HT-29 (cell line): ENCODE measurements at places on chromosomes 3 and 15.

GRCh38 chr3:72034986-72035385, 250.0 kb upstream of the PROK2 start:
- no peak for DNase-seq

- DNase-seq, result no peak
Measured at GRCh38 chr15:68106656-68107055, 52.5 kb downstream of the PIAS1 start.

GRCh38 chr3:18444595-18445400, 19.7 kb upstream of the SATB1 start:
- DNase-seq, result peak; percentile 65

DNA sequence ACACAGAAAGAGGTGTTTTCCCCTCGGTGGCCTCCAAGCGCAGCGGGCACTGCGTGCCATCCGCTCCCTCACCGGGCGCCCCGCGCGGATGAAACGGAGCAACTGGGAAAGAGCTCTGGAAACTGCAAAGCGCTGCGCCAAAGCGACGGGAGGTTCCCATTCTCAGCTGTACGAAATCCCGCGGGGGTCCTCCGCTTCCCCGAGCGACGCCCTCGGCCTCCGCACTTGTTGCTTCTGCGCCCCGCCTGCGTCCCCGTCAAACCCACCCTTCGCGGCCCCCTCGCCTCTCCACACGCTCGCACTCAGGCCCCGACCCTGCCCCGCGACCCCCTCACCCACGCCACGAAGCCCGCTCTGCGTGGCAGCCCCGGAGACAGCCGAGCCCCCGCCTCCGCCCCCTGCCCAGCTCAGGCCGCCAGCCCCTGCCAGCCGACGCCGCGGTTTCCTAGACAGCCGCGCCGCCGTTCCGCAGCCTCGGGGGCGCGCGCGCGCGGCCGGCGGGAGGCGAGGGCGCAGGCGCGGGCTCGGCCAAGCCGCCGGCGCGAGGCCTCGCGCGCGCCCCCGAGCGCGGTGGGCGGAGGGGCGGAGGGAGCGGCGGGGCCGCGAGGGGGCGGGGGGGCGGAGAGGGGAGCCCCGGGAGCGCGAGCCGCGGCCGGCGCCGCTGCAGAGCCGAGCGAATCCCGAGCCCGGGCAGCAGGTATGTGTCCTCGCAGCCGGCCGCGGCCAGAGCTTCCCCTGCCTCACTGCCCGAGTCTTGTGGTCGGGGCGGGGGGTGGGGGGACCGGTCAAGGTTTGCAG, at the start of gene TMEM266:
Gene TMEM266, plus strand, starts transcription at position 666 of the 798 bp plus-strand sequence. CDS start 74,279 bp downstream, outside the sequence.
- DNase-seq, result peak; percentile 7

- DNase-seq, result no peak
Measured at GRCh38 chr3:170467007-170467406, 48.3 kb downstream of the CLDN11 start.

GRCh38 chr15:71436854-71437253, 321.6 kb downstream of the THSD4 start:
- no peak for DNase-seq

GRCh38 chr3:152385761-152386160, 117.0 kb downstream of the MBNL1 start:
- DNase-seq, result peak; percentile 81

DNA sequence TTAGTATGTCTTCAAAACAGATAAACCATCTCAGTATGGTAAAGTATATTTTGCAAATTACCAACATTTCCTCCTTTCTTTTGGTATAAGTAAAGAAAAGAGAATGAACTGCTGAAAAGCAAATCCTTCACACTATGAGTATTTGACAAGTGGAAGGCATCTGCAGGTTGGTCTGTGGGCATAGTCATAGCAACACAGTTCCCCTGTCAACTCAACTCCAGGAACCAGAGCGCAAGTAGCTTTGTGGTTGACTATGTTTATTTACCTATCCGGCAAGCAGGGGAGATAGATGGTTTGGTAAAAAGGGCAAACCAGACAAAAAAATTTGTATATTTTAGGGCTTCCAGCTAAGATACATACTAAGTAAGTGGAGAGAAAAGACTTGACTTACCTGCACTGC, 88.3 kb upstream of the PPIB start:
- no peak for DNase-seq

GRCh38 chr3:70488816-70489215, 176.4 kb upstream of the MDFIC2 start:
- no peak for DNase-seq

- peak; percentile 51 for DNase-seq
Measured at GRCh38 chr15:75149867-75150709, 51.6 kb upstream of the C15orf39 start.

GRCh38 chr3:30962493-30962892, 68.0 kb upstream of the GADL1 start:
- DNase-seq, result no peak

GRCh38 chr3:123809597-123809996, 74.5 kb downstream of the MYLK start:
- no peak for DNase-seq

GRCh38 chr3:101784855-101785613, 6.0 kb downstream of the NXPE3 start:
- no peak for DNase-seq

- DNase-seq, result no peak
Measured at GRCh38 chr3:99119385-99119784, 217.9 kb upstream of the DCBLD2 start.

- no peak for DNase-seq
Measured at GRCh38 chr3:110254591-110254990, 817.0 kb upstream of the NECTIN3 start.

DNA sequence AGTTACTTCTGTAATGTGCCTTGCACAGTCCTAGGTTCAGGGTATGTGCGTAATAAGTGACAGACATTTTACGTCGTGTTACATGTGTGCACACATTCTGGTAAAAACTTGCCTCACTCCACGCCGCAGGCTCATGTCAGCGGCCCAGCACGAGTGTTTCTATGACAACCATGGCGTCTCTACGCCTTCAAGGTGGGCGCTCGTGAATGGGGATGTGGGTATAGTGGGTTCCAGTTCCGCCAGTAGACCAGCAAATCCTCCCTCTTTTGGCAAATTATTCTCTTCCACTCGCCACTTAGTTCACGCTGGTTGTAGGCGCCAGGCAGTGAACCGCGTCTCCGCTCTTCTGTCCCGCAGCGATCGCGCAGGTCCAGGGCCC, 40.3 kb downstream of the CHST14 start:
- no peak for DNase-seq

DNA sequence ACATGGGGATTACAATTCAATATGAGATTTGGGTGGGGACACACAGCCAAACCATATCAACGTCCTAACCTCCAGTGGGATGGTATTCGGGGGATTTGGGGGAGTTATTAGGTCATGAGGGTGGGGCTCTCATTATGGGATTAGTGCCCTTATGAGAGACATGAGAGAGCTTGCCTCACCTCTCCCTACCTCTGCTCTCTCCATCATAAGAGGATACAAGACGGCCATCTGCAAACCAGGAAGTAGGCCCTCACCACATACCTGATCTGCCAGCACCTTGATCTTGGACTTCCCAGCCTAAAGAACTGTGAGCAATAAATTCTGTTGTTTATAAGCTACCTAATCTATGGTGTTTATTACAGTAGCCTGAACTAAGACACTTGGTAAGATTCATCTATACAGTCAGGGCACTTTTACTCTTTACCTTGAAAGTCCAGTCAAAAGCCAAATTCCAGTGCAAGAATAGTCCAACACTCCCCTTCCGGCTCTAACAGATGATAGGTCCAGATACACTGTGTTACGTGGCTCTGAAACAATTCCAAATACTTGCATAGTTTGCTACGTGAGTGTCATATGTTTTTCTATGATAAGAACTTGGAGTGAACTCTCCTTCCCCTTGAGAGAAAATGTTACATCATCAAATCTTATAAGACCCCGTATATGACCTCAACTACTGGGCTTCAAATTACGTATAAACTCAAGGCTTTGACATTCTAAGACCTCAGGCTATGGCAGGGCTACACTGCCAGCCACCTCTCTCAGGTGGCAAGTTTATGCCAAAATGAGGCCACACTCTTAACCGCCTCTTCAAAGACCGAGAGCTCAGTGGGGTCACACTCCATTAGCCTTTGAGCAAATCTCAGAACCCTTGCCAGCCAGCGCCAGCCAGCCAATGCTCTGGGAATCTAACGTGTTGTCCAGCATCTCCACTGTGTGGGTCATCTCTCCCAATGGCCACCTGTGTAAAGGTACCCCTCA, 129.9 kb downstream of the XXYLT1 start:
- no peak for DNase-seq

DNA sequence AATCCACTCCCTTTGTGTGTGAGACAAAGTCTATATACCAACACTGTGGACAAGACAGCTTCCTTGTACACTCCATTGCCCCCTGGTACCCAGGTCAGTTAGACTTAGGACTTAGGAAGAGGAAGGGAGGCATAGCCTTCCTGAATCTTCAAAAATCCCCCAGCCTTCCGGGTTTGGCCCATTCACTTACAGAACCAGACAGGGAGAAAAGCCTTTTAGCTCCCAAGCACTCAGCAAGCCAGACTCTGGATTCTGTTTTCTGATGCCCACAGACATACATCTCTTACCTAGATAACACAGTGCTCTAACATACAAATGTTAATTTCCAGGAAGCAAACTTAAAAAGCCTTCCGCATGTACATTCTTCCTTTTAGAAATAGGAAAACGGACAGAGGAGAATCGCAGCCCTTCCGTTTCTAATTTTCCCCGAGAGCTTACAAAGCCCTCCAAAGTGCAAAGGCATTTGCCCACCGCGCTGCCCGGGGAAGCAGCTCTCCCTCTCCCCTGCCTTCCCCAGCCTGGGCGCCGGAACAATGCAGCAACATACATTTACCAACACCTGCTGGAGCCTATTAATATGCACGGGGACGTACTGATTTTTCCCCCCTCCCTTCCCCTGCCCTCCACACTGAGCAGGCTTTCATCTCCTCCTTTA, 442.0 kb downstream of the MAGI1 start:
- no peak for DNase-seq

DNA sequence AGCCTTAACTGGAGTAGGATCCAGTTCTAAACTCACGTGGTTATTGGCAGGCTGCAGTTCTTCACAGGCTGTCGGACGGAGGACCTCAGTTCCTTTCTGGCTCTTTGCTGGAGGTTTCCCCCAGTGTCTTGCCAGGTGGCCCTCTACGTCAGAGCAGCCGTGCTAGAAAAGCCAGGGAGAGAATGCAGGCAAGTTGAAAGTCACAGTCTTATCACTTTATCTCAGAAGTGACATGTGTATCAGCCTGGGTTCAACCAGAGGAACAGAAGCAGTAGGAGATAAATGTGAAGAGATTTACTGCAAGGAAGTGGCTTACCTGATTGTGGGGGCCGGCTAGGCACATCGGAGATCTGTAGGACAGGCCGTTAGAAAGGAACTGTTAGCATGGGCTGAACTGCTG, 125.3 kb upstream of the BNIP2 start:
- no peak for DNase-seq

GRCh38 chr3:64299206-64299605, 73.9 kb upstream of the PRICKLE2 start:
- no peak for DNase-seq

- no peak for DNase-seq
Measured at GRCh38 chr3:55180161-55180560, 252.3 kb upstream of the LRTM1 start.

- DNase-seq, result no peak
Measured at GRCh38 chr3:181564222-181564621, 147.5 kb upstream of the SOX2 start.

GRCh38 chr15:70257047-70257446, 159.3 kb upstream of the TLE3 start:
- no peak for DNase-seq

- peak; percentile 4 for DNase-seq
Measured at GRCh38 chr3:45464336-45465170, 76.2 kb downstream of the LARS2 start.

- no peak for DNase-seq
Measured at GRCh38 chr3:36493051-36493450, 112.7 kb downstream of the STAC start.

GRCh38 chr3:183123891-183124290, 24.6 kb upstream of the MCCC1 start:
- DNase-seq, result no peak

DNA sequence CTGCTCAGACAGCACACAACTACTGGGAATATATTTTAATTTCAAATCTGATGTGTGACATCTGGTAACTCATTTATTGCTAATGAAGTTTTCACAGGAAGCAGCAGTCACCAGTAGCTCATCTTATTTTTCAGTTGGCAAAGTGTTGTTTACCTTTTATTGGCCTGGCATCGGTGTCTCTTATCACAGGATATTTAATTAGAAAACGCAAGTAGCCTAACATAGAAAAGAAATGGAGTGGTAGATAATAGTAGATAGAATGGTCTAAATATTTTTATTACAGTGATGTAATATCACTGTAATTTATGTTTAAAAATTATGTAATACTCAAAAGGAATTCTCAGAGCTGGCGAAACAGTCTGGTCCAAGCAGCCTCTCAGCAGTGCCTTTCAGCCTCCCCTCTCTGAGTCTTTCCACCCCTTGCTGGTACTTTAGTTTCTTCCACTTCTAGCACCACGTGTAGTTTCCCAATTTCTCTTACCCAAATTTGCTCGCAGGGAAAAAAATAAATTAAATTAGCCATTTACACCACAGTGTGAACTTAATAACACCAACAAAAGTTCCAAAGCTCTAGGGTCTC, 31.9 kb downstream of the AGTR1 start:
- no peak for DNase-seq

GRCh38 chr3:164371681-164372080, 706.6 kb downstream of the SI start:
- DNase-seq, result no peak

- no peak for DNase-seq
Measured at GRCh38 chr15:55770261-55770660, 27.3 kb upstream of the PRTG start.

DNA sequence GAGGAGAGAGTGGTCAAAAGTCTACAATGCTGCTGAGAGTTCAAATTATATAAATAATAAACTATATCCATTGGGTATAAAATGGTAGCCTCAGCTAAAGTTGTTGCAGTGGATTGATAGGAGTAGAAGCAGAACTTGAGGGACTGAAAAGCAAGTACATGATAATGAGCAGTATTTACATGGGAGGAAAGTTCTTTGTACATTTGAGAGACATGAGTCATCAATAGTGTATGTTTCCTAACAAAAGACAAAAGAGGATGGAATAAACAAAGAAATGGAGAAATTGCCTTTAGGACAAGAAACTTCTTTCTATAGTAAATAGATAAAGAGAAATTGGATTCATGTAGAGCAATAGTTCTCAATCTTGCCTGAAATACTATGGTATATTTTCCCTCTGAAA, 110.0 kb upstream of the PLSCR5 start:
- no peak for DNase-seq

DNA sequence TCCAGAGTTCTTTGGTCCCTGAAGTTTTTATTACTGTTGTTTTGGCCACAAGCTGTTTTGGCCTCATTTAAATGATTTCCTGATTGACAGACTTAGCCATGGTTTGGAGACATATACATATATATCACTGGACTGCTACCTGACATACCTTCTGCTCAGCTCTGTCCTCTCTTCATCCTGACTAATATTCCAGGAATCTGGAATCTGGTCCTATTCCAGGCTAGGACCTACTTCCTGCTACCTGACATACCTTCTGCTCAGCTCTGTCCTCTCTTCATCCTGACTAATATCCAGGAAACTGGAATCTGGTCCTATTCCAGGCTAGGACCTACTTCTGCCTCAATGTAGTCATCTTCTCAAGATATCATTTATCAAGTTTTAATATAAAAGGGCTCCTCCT, 724.4 kb upstream of the ROBO1 start:
- DNase-seq, result no peak
